Cortex of kidney (tissue), 1 donor: ENCODE measurements at places on chromosomes 7 and 10.

DNA sequence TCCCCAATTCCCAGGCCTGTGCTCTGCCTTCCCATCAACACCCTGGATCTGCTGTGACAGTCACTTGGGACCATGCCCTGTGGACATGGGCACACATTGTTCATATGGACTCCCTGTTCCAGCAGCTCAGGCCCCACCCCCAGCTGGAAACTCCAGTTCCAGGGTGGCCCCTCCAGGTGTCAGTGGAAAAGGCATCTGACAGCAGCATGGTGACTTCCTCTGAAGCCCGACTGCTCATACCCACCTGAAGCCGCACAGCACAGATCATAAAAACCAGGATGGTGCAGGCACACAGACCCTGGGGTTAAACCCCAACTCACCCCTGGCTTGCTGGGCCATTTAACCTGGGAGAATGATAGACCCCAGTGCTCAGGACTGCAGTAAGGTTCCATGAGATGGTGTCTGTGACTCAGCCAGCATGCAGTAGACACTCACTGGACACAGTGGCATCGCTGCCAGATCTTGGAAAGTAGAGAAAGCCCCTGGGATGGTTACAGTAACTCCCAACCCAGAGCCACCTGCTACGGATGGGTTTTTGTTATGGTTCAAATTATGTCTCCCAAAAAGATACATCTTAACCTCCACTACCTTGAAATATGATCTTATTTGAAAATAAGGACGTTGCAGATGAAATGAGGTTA is 72.6 kb upstream of the NANOS1 start:
- no peak for DNase-seq

- no peak for DNase-seq
These were observed 920 bp downstream of the PRLHR start for GRCh38 chr10:118594392-118595063.

DNA sequence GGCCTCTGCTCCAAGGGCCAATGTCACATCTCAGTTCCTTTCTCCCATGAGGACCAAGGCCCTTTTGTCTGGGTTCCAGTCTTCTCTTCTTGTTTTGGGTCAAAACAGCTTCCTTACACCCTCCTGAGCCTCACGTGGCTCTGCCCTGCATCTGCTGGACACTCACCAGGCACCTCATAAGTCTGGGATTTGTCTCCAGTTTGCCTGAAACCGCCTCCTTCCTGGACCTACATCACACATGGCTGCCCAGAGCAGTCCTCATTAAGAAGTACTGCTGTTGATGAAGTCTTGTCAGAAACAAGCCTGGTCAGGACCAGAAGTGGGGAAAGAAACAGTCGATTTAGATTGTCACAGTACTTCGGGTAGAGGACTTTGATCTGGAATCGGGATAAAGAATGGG is 173.4 kb upstream of the BMPER start:
- DNase-seq = no peak

- DNase-seq = no peak
These were observed 299.6 kb downstream of the INHBA start for GRCh38 chr7:41403291-41403690.

GRCh38 chr7:22827563-22827962 is 4.9 kb upstream of the TOMM7 start:
- no peak for DNase-seq

DNA sequence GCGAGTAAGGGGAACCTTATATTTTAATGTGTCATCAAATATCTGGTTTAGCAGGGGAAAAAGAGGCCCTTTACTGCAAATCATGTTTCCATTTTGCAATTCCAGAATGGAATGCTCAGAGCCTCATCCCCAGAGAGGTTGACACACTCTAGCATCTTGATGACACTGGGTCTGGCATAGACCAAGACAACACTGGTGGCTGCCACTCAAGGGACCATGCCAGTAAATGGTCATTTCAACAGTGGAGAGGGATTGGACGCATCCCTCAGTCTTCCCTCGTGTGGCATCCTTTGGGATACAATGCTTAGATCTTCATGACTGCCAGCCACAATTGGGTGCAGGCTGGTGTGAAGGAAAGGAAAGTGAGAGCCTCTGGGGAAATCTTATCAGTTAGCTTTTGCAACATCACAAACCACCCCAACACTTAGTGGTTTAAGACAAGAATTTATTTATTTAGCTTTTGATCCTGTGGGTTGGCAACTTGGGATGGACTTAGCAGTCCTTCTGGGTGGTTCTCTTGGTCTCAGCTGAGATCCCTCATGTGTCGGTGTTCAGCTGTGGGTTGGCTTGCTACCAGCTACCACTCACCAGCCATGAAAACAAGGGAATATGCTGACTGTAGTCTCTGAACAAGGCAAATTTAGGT is 21.6 kb downstream of the TACC2 start:
- DNase-seq = no peak

- no peak for DNase-seq
These were observed 488.8 kb upstream of the ZMIZ1 start for GRCh38 chr10:78579995-78580394.

DNA sequence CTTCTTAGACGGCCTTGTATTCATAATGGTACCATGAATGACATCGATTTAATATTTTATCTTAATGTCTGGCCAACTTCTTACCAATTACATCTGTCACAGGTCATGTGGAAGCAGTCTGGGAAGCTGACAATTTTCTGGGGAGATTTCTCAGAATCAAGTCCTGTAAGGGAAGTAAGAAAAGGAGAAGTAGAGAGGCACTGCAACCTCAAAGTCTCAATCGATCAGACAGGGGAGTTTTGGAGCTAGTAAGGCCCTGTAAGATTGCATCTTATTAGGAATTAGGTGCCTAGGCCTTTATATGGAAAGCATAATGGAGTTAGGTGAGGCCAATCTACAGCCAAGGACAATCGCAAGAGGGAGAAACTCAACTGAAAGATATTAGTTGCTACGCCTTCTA is 694.6 kb upstream of the SORCS1 start:
- DNase-seq = no peak

DNA sequence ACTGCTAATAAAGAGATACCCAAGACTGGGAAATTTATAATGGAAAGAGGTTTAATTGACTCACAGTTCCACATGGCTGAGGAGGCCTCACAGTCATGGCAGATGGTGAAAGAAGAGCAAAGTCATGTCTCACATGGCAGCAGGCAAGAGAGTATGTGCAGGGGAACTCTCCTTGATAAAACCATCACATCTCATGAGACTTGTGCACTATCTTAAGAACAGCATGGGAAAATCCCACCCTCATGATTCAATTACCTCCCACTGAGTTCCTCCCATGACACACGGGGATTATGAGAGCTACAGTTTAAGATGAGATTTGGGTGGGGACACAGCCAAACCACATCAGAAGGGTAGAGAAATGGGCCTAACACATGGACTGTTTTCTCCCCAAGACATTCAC is 156.3 kb downstream of the CCDC71L start:
- no peak for DNase-seq

DNA sequence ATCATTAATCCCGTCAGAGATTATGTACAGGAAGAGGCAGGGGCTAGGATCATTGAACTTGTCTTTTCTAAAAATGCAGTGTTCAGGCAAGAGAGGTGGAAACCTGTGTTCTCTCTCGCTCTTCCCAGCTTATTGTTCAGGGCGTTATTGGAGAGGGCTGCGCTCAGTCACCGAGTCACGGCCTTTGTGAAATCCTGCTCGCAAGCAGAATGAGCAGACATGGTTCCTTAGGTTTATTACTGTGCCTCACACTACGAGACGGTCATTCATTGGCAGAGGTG is 631 bp upstream of the PRKRIP1 start:
- no peak for DNase-seq

- no peak for DNase-seq
These were observed 95.8 kb downstream of the CFAP58 start for GRCh38 chr10:104449391-104449790.

- DNase-seq = no peak
These were observed 63.8 kb upstream of the DOCK1 start for GRCh38 chr10:126841341-126841895.

DNA sequence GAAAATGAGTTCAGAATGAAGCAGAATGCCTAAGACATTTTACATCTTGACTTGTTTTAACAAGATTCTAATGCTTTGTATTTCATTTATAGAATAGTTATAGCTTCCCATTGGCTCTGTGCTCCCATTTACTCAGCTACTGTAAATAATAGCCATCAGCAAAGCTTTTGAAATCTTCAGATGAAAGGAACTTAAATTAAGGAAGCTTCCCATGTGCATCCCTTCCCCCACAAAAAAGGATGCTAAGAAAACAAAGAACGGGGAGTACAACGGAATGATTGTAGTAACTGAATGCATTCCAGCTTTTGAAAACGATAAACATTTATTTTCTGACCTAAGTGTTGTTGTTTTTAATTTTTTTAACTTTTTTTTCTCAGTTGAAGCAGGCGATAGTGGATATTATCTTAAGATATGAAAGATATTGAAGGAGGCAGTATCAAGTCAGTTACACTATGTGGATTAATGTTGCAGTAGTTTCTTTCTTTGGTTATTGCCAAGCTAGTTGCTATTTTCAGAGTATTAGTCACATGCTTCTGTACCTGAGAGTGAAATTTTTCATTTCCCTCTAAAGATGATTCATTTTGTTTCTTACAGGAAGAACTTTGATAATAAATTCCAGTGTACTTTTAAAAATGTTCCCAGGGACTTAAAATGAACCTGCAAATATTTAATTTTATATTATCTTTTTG is 129.2 kb downstream of the KCND2 start:
- DNase-seq = no peak

GRCh38 chr10:36116731-36117130 is 474.6 kb upstream of the FZD8 start:
- DNase-seq = no peak

DNA sequence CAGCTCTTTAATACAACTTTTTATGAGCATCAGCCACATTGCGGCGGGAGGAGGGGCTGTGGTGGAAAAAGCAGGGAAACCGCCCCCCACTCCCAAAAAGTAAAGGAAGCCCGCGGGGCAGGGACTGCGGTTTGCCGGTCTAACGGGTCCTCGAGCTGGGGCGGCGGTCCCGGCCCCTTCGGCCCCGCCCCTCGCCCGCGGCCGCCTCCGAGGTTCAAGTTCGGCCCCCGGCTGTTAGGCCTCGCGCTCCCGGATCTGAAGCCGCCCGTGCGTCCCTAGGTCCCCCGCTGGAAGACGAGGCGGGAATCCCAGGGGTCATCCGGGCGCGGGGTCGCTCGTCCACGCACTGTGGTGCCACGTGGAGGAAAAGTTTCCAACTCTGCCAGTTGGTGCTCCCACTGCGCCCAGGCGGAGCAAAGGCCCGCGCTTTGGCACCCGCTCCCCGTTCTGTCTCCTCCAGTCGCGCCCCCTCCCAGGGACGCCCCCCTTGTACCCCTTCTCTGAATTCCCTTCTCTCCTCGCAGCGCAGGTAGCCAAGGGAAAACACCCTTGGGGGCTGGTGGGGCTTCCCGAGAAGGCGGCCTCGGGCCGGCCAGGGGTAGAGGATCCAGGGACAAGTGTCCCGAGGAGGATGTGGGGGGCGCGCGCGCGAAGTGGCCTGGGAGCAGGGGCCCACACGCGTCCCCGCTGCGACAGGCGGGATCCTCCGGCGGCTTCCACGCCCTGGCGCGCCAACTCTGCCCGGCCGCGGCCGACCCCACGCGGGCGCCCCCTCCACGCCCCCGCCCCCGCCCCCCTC is 798 bp upstream of the AUTS2 start:
- no peak for DNase-seq

DNA sequence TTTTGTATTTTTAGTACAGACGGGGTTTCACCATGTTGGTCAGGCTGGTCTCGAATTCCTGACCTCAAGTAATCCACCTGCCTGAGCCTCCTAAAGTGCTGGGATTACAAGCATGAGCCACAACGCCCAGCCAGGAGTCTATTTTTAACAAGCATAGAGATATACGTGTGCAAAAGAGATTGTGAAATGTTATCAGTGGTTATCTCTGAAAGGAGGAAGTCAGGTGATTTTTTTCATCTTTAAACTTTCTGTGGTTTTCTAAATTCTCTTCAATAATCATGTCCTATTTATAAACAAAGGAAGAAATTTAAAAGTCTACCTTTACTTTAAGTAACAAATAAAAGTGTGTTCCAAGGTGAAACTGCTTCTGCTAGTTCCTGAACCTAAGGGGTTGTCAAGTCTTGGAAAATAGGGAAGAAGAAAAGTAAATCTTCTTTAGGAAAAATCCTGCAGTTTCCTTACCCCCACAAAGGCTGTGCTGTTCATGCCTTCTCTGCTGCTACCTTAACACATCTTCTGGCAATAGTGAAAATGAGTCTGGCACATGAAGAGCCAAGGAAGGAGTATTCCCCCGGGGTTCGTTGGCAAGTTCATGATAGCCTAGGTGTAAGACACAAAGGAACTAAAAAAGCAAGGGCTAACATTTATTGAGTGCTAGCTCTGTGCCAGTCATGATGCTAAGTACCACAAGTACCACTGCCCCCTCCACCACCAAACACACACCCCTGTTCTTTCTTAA is 51.1 kb downstream of the CYP26A1 start:
- DNase-seq = no peak

GRCh38 chr10:77400033-77400432 is 237.6 kb downstream of the KCNMA1 start:
- no peak for DNase-seq

DNA sequence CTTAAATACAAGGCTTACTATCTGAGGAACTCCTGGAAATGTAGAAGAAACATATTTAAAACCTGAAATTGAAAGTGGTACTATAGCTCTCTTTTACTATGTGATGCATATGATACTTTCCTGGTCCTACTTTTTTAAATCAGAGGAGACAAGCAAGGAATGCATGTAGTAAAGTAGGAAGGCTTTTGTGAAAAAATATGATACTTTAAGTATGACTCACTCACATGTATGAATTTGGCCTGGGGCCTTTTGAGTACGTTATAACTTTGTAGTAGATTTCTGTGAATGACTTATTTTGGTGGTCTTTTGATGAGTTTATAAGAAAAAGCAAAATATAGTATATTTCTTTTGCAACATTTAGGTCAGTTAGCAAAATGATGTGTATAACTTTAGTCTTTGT is 53.8 kb downstream of the TAX1BP1 start:
- no peak for DNase-seq

DNA sequence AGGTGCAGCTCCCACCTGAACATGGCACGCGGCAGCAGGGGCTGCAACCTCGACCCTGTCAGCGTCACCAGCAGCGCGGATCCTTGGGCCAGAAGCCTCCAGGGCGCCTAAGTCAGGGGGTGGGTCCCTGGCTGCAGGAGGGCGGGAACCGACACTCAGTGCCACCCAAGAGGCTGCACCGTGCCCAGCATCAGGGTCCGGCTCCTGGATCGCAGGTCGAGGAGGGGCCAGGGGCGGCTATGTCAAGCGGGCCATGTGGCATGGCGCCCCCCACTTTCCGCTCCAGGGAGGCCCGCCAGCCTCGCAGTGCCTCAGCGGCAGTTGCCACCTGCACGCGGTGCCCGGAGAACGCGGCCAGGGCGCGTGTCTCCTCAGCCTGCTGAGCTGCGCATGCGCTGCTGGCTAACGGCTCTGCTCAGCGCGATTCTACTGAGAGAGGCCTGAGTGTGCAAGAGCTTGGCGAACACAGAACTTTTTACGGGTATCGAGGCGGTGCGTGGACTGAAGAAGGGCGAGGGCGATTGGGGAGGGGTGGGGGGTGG is at the start of gene ANKRD30A:
ANKRD30A (plus strand) TSS at position 408 of the 542 bp plus-strand sequence. CDS start 190 bp downstream, outside the sequence.
- DNase-seq = no peak

GRCh38 chr7:78702770-78703169 is 750.7 kb downstream of the MAGI2 start:
- DNase-seq = no peak

- DNase-seq = no peak
These were observed 44.1 kb downstream of the NPY start for GRCh38 chr7:24328050-24328449.

GRCh38 chr7:28160551-28160991 is 20.0 kb downstream of the JAZF1 start:
- no peak for DNase-seq
